ENCODE measurements at places on chromosomes 13 and 19.

DNA sequence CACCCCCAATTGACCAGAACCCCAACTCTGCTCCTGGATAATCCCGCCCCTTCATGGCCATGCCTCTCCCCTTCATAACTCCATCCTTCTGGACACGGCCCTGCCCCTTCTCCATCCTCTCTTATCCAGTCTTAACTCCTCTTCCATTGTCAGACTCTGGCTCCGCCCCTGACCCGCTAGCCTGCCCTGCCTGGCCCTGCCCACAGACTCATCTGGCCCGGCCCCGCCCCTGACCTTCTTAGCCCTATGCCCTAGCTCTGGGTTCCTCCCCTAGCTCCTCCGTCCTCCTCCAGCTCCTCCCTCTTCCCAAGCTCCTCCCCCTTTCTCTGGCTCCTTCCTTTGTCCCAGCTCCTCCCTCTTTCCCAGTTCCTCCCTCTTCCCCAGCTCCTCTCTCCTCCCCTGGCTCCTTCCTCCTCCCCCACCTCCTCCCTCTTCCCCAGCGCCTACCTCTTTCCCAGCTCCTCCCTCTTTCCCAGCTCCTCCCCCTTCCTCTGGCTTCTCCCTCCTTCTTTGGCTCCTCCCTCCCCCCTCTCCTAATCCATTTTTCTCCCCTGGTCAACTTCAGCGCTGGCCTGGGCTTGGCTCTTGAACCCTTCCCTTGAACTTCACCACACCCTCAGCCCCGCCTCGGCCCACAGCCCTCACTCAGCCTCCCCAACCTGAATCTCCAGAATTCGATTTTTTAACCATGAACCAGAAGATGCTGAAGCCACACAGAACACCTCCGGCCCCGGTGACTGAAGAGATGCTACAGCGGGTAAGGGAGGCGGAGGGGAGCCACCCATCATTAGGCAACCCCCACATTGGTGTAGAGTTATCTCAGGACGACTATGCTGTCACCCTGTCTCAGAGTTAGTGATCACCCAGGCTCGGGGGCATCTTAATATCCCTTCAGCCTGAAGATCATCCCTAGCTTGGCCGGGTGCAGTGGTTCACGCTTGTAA, 9.2 kb upstream of the ZNF358 start:
- no peak for DNase-seq

DNA sequence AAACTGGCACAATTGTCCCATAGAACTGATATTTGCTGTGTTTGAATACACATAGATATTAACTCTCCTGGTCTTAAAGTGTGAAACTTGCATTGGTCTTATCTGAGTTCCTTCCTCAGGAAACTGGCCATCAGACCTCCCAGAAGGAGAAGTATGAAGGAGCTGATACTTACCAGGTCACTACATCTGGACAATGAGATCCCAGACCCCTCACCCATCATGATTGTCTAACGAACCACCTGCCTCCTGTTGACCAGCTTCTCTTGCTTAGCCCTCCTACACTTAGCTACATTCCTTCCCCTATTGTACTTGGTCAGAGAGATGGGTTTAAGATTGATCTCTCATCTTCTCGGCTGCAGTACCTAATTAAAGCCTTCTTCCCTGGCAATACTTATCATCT, 413.3 kb downstream of the KCTD12 start:
- DNase-seq: no peak

- no peak for DNase-seq
Observed at GRCh38 chr19:39158646-39159260, 33.2 kb downstream of the PAK4 start.

DNA sequence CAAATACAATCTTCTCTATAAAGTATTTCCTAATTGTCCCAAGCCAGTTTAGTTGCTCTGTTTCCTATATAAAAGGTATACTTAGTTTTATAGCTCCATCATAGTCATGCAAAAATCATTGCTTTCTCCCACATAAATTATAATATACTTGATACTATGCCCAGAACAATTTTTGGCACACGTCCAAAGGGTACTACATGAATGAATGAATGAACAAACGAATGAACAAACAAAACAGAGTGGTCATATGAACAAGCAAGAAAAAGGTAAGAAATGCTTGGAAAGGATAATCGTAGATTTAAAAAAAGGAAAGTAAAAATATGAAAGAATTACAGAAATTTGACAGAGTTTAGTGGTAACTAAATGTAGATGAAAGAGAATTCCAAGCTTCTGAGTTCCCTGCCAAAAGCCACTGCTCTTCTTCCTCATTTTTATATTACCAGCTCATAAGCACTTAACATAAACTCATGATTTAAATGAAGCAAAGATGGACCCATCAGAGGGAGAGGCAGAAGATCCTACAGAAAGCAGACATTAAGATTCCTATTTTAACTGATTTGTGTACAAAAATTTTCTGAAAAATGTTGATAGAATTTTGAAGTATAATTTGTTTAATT, 123.2 kb downstream of the ENOX1 start:
- no peak for DNase-seq

DNA sequence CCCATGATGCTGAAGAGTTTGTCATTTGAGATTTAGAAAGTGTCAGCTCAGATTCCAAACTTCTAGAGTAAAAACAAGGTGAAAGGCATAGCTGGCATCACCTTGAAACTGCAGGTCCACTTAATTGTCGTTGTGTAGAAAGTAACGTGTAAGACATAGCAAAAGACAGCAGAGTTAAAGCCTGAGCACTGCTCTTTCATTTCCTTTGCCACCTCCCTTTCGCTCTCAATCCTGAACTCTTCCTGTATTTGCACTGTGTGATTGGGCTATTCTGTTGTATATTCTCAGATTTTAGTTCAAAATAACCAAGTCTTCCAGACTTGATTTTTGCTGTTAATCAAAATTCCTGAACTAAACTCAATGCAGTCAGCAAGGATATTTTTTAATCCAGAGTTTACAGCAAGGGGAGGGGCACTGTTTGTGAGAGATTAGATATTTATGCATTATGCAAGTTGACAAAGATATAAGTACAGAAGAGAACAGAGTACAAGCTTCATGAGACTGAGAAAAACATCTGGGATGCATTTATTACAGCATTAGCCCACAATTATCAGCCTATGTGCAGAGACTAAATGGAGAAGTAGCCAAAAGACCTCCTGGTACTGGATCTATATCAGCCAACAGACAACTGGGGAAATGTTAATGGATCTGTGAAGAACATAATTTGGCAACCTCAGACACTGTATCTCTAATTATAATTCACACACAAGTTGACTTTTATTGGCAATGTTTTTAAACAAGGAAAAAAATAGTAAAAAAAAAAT, 328.6 kb downstream of the SUCLA2 start:
- no peak for DNase-seq

Data from stimulated activated CD8-positive, alpha-beta memory T cell treated with anti-CD3 and anti-CD28 coated beads, Interleukin-12 subunit alpha, Interleukin-12 subunit beta, amount 100 ng/mL, for 1 hour (primary cell).